ENCODE measurements at places on chromosomes 4 and X. TPM values are rescaled to one million over a fixed set of nuclear protein-coding genes. Genes with fewer than 3 reads are reported as not detected.

KIAA1210 gene
- total RNA-seq, result not detected

RLIM gene
- 32.3 TPM for total RNA-seq

SPANXN3 gene
- not detected for total RNA-seq

MTNR1A gene
- total RNA-seq, result not detected

PRKG2 gene
- 0.23 TPM for total RNA-seq

PCDH11X gene
- total RNA-seq, result not detected

CENPVL2 gene
- total RNA-seq, result not detected

SRPX gene
- total RNA-seq, result 1.5 TPM

DUSP21 gene
- not detected for total RNA-seq

ADH4 gene
- total RNA-seq, result not detected

GABRE gene
- total RNA-seq, result not detected

GLRA2 gene
- not detected for total RNA-seq

SLIT2 gene
- not detected for total RNA-seq

GABRG1 gene
- not detected for total RNA-seq

BEX2 gene
- total RNA-seq, result 4.9 TPM

CASK gene
- 45.4 TPM for total RNA-seq

GPR119 gene
- total RNA-seq, result not detected

SMR3B gene
- not detected for total RNA-seq

FUNDC2 gene
- 51.7 TPM for total RNA-seq

SPATA18 gene
- 0.34 TPM for total RNA-seq

IL1RAPL2 gene
- not detected for total RNA-seq

FGF5 gene
- total RNA-seq, result not detected

ZMAT1 gene
- total RNA-seq, result 3.1 TPM

SLC26A1 gene
- 0.45 TPM for total RNA-seq

KCTD8 gene
- not detected for total RNA-seq

UBQLN2 gene
- 47.7 TPM for total RNA-seq

CYBB gene
- not detected for total RNA-seq

AGTR2 gene
- not detected for total RNA-seq

UCP1 gene
- not detected for total RNA-seq

ADH1B gene
- total RNA-seq, result not detected

GAGE12H gene
- total RNA-seq, result not detected

FAT1 gene
- total RNA-seq, result not detected
